ENCODE measurements at places on chromosomes 11 and 22.

- DNase-seq, result no peak
Measured at GRCh38 chr11:12165237-12165875, 55.0 kb downstream of the MICAL2 start.

- DNase-seq, result no peak
Measured at GRCh38 chr11:96111308-96111707, 187.4 kb upstream of the MTMR2 start.

- DNase-seq, result peak; percentile 39
Measured at GRCh38 chr22:35971456-35972119, 57.0 kb downstream of the RBFOX2 start.

- DNase-seq, result no peak
Measured at GRCh38 chr11:10287766-10288715, 6.0 kb downstream of the SBF2 start.

GRCh38 chr11:75839851-75840250 lies 24.8 kb downstream of the UVRAG start:
- DNase-seq, result no peak

DNA sequence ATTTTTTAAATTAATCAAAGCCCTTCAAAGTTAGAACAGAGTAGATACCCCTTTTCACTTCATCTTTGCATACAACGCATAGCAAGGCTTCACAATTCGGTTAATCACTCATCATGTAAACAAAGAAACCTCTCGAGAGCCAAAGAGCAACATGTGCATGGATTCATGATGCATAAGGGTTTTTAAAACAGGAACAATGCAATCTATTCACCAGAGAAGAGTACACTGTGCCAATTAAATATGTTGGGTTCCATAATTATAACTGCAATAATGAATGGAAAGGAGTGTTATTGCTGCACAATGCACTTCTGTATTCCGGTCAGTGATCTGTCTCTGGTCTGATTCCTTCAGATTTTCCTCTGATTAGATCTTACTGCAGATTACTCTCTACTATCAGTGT lies 45.3 kb downstream of the CADM1 start:
- DNase-seq, result peak; percentile 35

DNA sequence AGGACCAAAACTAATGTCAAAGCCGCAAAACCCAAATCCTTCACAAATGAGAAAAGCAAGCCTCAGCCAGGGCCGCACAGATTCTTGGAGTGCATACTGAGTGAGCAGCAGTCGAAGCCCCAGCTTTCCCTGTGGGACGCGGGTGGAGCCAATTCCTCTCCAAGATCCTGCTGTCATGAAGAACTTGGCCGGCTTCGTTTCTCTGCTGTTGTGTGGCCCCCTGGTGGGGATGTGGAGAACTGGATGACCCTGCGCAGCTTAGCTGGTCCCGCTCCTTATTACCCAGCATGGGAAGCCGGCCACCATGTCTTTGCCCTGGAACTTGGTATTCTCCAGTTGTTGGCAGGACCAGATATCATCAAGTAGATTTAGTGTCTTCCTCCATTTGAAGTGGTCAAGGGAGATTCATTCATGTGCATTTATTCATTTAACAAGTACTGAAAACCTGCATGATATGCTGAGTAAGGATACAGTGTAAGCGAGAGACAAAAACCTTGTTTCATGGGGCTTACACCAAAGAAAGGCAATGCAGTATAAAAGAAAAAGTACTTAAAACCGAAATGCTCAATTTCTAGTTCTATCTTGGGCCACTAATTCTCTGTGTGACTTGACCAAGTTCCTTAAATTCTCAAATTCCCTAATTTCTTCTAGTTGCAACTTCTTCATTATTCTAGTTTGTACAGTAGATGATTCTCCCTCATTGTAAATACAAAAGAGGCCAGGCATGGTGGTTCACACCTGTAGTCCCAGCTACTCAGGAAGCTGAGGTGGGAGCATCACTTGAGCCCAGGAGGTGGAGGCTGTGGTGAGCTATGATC lies 56.7 kb upstream of the CRTAM start:
- DNase-seq, result peak; percentile 11

GRCh38 chr22:33923660-33924246 lies 3.5 kb upstream of the LARGE1 start:
- DNase-seq, result peak; percentile 67

- DNase-seq, result no peak
Measured at GRCh38 chr22:25564979-25565677, 653 bp downstream of the GRK3 start.

GRCh38 chr11:2375341-2375853 lies 1.7 kb upstream of the CD81 start:
- DNase-seq, result no peak

DNA sequence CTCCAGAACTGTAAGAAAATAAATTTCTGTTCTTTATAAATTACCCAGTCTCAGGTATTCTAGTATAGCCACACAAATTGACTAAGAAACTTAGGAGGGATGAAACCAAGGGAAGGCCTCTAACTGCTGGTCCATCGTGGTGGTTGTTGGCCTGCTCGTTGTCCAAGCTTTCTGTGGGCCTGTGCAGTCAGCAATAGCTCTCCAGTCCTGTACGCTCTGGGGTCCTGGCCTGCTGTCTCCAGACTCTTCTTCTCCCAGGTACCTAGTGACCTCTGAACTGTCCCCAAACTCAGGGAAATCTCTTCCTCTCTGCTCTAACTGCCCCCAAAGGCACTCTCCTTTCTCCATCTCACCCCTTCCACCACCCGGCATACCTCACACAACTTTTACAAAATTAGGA lies 5.7 kb upstream of the VSIG10L2 start:
- no peak for DNase-seq

- peak; percentile 90 for DNase-seq
Measured at GRCh38 chr11:126284829-126285228, 1.9 kb downstream of the TIRAP start.

DNA sequence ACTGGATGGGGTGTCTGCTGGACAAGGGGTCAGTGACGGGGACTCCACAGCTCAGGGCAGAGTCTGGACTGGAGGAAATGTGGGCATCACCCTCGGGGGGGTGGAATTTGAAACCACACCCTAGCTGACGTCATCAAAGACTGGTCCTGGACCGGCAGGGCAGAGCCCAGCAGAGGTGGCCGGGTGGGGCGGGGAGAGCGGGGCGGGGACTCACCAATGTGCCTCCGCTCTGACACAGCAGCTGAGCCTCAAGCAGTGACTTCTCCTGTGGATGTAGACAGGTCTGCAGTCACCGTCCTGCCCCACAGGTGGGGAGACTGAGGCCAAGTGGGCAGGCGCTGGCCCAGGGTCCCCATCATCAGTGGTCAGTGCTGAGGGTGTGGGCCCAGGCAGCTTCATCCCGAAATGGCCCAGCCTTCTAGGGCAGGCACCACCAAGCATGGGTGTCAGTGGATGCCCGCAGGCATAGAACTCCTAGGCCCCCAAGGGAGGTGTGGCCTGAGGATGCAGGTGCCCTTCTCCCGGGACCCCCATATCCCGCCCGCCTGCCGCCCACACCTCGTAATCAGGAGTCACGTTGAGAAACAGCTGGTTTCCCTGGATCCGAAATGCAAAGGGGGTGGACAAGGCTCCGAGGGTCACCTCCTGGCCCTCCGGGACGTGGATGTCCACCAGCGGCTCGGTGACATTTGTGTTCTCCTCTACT lies 603 bp downstream of the CDHR5 start:
- no peak for DNase-seq

DNA sequence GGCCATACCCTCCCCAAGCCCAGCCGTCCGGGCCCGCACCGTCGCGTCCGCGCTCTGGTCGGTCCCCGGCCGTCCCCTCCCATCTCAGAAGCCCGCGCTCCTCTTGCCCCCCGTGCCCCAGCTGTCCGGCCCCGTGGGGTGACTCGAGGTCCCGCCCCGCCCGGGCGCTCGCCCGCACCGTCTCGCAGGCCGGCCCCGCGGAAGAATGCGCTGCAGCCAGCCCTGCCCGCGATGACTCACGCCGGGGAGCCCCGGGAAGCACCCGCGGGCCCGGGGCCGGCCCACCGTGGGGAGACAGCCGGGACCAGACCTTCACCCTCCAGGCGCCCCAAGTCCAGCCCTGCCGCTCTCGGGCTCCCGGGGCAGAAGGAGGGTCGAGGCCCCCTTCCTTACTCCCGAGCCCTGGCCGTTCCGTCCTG lies 320 bp upstream of the PHLDA2 start:
- DNase-seq, result no peak

DNA sequence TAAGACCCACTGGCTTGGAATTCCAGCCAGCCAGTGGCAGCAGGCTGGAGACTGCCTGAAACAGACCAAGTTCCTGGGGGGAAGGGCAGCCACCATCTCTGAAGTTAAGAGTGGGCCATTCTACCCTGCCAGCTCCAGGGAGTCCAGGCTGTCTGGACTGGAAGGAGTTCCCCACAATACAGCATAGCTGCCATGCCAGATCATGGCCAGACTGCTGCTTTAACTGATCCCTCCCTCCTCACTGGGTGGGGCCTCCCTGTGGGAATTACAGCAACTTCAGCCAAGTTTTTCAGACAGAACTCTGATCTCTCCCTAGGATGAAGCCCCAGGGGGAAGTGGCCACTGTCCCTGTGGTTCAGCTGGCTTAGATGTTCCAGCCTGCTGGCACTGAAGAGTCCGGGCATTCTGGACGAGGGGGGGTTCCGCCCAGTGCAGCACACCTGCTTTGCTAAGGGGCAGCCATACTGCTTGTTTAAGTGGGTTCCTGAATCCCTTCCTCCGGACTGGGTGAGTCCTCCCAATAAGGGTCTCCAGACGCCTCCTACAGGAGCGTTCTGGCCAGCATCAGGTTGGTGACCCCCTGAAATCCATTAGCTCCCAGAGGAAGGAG lies 455.4 kb downstream of the DLG2 start:
- no peak for DNase-seq

DNA sequence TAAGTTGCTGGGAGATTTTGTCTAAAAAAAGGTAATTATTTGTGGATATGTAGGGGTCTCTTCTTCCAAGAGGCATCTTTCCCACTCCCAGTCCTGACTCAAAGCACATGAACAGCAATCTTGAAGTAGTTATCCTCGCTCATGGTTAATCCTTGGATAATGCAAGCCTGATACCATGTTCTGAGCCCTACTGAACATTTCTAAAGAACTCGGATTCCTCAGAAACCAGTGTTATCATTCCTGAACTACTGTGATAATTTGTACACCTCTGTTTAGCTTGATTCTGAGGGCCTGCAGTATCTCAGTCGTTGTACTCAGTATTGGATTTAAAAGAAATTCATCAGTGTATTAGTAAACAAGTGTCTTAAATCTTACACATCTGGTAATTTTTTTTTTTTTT lies 22.3 kb upstream of the RCE1 start:
- DNase-seq, result no peak

- no peak for DNase-seq
Measured at GRCh38 chr11:22808571-22809197, 20.9 kb downstream of the SVIP start.

DNA sequence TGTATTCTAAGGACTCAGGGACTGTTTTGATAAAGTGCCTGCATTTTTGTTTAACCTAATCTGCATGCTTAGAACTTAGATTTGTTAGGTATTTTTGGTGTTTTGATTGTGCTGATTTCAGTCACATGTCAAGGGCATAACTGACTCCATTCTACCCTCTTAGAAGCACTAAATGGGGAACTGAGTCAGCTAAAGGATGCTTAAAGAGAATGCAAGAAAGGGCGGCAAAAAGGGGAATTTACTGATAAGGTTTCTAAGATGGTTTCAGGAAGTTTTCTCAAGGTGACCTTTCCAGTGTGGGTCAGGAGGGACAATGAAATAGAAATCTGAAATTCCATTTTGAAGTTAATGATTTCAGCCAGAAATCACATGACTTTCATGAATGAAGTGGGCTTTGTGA lies 43.0 kb downstream of the MMP20 start:
- no peak for DNase-seq

GRCh38 chr22:48710410-48710809 lies 1117.3 kb downstream of the BRD1 start:
- DNase-seq, result no peak

GRCh38 chr11:123047266-123047946 lies 14.5 kb downstream of the HSPA8 start:
- DNase-seq, result no peak

- no peak for DNase-seq
Measured at GRCh38 chr11:102685338-102685737, 20.2 kb downstream of the MMP27 start.

- peak; percentile 21 for DNase-seq
Measured at GRCh38 chr11:57458410-57459163, 1.7 kb upstream of the RTN4RL2 start.

DNA sequence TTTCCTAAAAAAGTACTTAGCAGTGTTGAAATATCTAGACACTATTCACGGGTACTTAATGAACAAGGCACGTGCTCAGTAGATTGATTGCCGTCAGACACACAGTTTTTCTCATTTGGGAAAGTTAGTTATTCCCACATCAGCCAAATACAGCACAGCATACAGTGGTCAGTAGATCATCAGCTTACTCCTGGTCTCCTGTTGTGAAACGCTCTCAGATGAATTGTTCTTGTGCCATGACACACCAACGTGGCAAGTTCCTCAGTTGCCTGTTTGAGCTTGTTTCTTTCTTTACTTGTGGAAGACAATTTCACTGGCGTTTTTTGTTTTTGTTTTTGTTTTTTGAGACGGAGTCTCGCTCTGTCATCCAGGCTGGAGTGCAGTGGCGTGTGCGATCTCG lies 8.6 kb downstream of the TAB1 start:
- DNase-seq, result no peak

- DNase-seq, result no peak
Measured at GRCh38 chr11:109972181-109972715, 120.9 kb upstream of the ZC3H12C start.

DNA sequence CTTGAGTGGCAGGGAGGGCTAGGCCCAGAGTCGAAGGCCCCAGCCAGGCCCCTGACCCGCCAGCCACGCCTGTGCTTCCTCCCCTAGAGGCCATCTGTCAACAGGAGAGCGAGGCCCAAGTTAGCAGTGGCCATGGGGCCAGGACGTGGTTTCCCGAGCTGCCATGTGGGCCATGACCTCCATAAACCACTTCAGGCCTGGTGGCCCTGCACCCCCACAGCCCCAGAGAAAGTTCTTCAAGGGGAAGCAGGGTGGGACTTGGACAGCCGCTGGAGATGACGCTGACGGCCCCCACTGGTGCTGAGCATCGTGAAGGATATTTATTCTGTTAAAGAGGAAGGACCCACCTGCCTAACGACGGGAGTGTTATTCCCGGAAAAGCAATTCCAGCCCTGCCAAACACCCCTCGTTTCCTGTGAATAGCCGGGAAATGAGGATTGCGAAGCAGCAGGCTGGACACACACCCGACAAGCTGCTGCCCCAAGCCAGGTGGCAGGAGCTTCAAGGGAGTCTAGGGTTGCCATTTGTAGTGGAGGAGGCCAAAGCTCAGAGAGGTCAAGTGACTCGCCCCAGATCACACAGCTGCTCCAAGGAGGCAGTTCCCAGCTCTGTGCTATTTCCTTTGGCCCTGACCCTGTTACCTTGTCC lies 12.8 kb downstream of the PRR5 start:
- DNase-seq, result no peak

GRCh38 chr22:31091106-31091975 lies 10.2 kb downstream of the SMTN start:
- no peak for DNase-seq

DNA sequence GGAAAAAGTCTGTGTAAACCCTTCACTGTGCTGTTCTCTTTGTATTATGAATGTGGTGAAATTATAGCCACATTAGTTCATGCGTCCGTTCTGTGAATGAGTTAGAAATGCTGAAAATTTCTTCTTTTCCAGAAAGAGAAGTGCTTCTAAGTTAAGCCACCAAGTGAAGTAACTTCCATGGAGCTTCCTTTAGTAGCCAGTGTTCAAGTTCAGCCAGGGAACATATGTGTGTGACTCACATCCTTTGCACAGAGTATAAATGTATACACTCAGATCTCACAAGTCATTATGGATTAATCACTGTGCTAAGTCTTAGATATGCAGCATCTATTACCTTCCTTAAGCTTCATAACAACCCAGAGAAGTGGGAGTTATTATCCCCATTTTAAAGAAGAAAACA lies 3.1 kb upstream of the MMP8 start:
- DNase-seq, result no peak

GRCh38 chr22:32465661-32466060 lies 1.4 kb upstream of the BPIFC start:
- no peak for DNase-seq
